ENCODE measurements at places on chromosomes 5 and 9.

GRCh38 chr9:101443364-101443771 is 7.8 kb upstream of the ALDOB start:
- no peak for DNase-seq

DNA sequence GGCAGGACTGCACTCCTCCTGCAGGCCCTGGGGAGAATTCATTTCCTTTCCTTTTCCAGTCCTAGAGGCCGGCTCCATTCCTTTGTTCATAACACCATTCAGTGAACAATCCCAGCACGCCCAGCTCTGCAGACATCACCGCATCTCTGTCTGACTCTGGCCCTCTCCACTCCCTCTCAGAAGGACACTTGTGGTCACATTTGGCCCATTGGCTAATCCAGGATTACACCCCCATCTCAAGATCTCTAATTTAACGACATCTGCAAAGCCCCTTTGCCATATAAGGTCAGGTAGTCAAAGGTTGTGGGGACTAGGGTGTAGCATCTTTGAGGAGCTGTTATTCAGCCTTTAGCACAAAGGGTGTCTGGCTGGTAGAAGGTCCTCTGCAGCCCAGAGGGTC is 185.0 kb upstream of the DAP start:
- DNase-seq: no peak

DNA sequence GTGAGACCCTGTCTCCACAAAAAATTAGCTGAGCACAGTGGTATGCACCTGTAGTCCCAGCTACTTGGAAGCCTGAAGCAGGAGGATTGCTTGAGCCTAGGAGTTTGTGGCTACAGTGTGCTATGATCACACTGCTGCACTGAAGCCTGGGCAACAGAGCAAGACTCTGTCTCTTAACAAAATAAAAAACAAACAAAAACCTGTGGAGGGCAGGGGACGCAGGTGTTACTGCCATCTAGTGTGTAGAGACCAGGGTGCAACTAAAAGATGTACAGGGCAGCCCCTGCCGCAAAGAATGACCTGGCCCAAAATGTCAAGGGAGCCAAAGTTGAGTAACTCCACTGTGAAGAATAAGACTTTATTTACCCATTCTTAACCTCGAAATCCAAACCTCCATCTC is 27.1 kb downstream of the ASPN start:
- DNase-seq: no peak

DNA sequence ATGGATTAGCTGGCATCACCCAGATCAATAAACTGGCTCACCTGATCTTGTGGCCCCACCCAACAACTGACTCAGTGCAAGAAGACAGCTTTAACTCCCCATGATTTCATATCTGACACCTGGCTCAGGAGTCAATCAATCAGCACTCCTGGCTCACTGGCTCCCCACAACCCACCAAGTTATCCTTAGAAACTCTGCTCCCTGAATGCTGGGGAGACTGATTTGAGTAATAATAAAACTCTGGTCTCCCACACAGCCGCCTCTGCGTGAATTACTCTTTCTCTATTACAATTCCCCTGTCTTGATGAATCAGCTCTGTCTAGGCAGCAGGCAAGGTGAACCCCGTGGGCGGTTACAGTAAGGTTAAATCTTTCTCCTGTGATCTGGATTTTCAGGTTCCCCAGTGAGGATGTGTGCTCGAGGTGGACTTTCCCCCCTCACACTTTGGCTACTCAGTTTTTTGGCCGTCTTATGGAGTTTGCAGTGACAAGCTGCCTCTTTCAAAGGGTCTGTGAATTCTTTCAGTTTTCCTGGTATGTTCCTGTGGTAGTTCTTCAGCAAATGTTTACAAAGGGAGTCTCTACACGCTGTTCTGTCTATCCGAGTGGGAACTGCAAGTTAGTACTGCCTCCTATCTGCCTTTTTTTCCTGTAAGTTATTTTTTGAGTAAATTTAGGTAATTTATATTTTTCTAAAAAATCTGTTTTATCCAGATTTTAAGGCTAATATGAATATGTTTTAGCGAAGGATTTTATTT is 500.2 kb upstream of the NUDT12 start:
- no peak for DNase-seq

- no peak for DNase-seq
Observed at GRCh38 chr5:16025681-16026080, 153.9 kb downstream of the MARCHF11 start.

DNA sequence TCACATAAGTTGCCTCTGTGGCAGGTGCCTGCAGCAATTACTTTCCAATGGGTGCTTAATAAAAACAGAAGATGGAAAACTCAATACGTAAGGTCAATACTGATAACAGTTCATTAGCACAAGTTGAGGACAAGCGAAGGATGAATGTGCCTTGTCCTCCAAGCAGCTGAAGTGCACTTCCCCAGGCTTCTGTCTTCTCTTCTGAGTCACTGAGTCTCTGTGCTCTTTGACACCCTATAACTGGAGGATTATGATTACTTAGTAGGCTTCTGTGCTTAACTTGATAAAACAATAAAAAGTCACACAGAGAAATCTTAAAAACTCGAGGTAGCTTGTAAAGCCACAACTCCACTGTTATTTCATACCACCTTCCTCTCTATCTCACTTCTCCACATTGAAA is 216.6 kb upstream of the ADCY2 start:
- DNase-seq: no peak

- DNase-seq: no peak
Observed at GRCh38 chr5:74945561-74946165, 79.5 kb upstream of the FAM169A start.

DNA sequence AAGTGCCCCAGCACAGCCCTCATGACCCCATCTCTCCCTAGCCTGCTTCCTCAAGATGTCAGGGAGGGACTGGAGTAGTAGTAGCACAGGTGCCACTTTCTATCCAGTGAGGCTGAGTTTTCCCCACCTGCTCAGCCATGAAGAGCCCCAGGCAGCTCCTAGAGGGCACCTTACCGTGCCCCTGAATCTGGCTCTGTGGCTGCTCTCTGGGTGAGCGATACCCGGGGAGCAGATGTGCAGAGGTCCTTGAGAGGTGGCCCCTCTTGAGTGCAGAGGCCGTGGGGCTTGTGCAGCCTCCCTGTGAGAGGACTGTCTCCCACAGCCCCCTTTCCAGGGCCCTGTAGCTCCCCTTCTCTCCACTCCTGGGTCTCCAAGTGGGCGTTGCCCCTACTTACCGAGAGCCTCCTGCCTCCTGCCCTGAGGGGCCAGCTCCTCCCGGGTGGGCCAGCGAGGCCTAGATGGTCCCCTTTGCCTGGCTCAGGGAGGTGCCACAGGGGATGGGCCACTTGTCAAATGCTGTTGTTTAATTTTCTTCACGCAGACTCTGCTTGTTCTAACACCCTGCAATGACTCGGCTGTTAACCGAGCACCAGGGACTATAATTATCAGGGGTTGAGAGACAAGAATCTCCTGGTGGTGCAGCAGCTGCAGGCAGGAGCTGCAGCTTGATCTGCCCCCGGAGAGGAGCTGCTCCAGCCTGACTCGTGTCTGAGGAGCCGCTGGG is 29.6 kb upstream of the PITX1 start:
- no peak for DNase-seq

DNA sequence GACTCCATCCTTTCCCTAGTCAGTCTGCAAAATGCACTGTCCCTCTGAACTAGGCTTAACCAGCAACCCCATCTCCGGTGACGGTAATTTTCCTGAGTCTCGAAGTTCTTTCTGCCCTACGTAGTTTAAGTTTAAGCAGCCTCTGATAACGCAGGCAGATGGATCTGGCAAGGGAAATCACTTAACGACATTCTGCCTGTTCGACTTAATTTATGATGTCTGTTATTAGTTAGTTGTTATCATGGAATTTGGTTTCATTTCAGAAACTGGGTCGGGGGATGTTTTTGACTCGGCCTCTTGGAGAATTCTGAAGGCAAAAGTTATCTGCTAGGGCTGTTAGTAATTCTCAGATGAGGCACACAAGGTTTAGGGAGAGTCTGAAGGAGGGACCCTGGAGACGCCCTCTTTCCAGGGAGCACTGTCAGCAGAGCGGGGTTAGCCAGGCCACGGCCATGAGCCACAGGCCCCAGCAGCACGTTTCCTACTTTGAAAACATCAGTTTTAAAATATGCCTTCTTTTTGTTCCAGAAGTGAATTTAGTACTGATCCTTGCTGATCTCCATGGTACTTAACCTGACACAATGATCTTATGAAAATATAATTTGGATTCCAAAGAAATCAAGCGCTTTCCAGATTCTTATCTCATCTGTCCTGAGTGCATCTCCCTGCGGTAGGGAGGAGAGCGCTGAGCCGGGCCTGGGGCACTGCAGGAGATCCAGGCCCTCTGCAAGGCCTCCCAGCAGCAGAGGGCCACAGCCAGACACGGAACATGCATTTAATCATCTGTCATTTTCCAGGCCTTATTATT is 171.0 kb upstream of the OTULINL start:
- DNase-seq: no peak

All from renal pelvis (tissue), 12 donors.